ENCODE measurements at places on chromosomes 4 and X.

DNA sequence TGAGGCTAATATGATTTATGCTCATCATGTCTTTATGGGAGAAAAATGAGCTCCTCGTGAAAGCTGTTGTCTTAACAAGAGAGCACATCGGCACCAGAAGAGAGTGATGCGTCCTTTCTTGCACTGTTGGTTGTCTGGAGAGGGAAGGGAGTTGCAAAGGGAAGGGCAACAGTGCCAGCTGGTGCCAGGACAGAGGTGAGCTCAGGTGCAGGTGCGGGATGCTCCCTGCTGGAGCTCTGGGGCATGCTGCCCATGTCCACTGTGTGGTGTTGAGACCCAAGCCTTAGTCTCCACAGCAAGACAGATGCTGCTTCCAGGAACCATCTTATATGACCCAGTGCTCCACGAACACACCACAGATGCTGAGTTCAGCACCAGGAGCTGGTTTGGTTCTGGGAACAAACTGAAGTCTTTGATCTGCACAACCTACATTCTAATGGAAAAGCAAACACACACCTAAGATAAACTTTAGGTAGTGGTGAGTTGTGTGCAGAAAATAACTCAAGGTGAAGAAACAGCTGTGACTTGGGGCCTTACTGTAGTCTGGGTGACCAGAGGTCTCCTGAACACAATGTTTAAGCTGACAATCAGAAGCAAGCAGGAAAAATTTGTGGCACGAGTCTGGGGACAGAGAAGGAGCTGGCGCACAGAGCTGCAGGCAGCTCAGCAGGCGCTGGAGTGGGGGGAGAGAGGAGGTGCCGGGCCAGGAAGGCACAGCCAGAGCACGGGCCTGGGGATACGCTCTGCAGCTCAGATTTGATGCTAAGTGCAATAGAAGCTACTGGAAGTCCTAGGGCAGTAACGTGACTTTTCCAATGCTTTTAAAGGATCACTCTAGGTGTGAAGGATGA, 73.2 kb downstream of the HAUS3 start:
- DNase-seq: no peak

DNA sequence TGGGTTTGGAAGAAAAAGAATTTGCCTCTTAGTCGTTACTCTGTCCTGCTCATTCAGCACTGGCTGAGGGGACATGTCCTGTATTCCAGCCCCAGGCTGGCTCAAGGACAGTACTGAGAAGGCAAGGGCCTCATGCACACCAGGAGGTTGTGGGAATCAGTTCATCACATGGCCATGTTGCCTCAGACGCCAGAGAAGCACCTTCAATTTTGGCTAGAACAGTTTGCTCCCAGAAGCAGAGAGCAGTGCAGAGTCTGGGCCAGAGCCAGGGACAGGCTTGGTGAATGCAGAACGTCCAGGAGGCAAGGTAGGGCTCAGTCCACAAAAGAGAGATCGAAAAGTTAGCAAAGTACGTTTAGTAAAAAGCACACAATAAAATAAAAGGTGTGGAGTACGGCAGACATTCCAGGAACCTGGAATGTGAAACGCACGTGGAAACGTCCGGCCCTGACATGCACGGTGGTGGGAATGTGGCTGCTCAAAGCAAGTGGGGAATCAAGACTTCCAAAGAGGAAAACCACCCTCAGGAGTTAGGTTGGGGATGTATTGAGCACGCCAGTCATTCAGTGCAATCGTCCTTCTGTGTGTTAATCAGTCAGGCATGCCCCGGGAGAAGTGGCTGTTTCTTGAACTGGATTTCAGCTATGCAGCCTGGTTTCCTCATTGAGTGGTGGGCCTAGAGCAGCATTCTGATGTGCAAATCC, 1.2 kb upstream of the SLC2A9 start:
- no peak for DNase-seq

- DNase-seq: no peak
Observed at GRCh38 chrX:39195156-39195555, 393.9 kb downstream of the MID1IP1 start.

DNA sequence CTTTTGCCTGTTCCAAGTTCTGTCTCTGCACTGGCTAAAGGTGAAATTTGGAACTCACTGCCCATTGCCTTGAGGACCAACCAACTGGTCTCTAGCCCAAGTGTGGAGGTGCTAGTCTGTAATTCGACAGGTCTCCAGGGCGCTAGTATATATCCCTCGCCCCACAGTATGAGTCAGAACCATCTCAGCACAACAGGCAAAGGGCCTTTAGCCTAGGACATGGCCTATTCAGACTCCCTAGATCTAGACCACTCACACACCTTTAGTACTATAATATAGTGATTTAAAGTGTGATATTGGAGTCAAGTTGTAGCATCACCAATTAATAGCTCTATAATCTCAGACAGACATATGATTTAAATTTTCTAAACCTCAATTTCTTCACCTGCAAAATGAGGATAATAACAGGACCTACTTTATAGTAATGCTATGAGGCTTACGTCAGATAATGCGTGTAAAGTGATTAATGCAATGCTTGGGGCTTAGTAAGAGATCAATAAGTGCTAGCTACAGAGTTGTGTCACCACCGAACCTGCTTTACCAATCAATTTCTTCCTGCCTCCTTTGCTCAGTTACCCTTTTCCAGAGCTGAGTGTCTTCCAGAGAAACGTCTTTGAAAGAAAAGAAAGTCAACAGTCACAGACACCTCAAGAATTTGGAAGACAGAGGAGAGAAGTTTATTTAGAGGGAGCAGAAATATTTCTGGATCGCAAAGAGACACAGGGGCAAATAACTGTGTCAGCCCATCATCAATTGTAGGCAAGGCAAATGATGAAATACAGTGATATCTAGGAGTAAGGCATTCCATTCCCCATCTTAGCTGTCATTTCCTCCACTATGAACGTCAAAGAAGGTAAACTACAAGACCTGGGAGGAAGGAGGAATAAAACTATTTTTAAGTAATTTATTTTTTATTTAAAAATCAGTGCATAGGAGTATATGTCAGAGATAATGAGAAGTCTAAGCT, 2.3 kb downstream of the NOX1 start:
- no peak for DNase-seq

DNA sequence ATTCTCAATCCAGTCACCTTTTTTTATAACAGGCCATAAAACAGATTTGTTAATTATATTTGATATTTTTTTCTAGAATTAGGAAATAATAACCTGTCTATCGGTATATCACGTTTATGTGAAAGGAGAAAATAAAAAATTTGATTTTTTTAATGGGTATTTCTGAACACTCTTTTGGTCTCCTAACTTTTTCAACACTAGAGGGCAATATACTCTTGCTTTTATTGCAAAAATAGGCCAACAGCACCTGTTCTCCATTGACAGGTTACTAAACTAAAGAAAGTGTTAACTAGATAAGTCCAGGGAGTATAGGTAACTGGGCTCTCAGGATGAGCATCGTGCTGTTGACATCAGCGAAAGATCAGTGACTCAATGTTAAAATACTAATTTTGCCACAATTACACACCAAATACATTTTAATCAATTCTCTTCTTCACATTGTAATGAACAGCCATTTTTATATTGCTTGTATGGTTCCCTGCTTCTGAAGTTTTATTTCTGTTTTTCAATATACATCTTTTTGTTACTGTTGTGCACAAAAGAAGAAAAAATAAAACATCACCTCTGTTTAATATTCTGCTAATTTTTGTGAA, 22.8 kb downstream of the NDST4 start:
- DNase-seq: no peak

All from activated CD4-positive, CD25-positive, alpha-beta regulatory T cell treated with anti-CD3 and anti-CD28 coated beads, Interleukin-2, amount 50 U/mL, for 16 hours (primary cell).